HAP-1 (cell line): ENCODE measurements at places on chromosomes 11 and 22.

DNA sequence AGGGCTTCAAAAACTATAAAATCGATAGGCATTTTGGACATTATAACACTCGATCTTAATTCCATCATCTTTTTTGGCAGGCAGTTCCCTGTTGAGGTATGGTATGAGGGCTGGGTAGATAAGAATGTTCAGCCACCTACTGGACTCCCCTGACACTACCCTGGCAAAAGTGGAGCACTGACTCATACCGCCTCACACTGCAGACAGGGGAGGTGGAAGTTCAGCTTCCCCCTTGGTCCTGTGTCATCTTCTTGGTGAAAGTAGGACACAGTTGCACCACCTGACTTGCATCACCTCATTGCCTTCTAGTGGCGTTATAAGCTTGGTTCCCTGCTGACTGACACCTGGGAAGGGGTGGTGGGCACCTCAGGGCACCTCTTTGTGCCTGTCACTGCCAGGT, 30.4 kb downstream of the PAAF1 start:
- DNase-seq, result no peak

GRCh38 chr11:46611526-46612304, 5.3 kb downstream of the HARBI1 start:
- DNase-seq, result no peak

- DNase-seq, result no peak
Measured at GRCh38 chr22:30088468-30088867, 8.2 kb downstream of the HORMAD2 start.

DNA sequence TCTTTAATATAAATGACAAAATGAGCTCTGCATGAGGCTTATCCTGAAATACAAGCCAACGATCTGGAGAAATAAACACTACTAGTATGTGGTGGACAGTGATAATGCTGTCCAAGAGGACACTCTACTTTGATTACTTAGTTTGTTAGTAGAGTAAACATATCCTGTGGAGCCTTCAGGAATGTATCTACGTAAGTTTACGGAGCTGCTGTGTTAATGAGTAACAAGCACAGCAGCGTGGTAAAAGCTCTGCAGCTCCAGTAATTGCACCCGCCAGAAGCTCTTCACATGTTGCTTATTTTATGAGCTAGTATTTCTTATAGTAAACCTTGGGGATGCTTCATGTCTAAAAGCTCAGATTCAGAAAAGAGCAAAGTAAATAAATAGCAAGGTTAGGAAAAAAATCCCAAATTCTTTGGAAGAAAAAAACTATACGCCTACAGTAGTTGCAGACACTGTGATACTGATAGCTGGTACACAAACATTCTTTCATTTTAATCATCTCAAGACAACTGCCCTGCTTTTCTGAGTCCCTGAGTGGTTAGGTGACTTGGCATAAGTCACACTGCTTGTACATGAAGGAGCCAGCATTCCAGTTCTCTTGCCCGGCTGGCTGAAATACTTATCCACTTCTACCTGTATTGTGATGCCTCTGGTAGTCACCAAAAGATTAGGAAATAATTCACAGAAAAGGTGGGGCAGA, 32.7 kb upstream of the CCDC34 start:
- DNase-seq, result no peak
